Spleen (tissue), 13 donors: ENCODE measurements at places on chromosomes 1 and 21. TPM values are rescaled to one million over a fixed set of nuclear protein-coding genes. Genes with fewer than 3 reads are reported as not detected.

DNA sequence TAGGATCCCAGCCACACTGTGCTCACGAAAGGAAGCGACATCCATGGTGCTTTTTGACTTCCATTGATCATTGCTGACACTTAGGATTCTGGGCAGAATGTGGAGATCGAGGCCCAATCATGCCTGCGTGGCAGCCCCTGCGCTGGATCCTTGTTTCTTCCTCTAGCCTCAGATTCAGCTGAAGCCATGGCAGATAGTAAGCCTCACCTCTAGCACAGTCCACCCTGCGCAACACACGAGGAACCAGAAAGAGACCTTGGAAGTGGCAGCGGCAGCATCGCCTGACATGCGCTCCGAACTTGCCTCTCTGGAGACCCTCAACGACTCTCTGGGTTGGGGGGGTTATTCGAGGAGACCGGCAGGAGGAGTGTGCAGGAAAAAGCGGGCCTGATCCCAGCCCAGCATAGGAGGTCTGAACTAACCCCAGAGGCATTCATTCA, 10.6 kb downstream of the HLX start:
- H3K27me3 ChIP-seq, result peaks cover 55% of the 10 kb centered on the region
- peaks cover 20% of the 10 kb centered on the region for H3K36me3 ChIP-seq
- peaks cover 58% of the 10 kb centered on the region for H3K4me1 ChIP-seq
- no peak for DNase-seq

Gene PRMT6
- 10.2 TPM for polyA plus RNA-seq

Gene LHX8
- not detected for polyA plus RNA-seq

Gene ELF3
- polyA plus RNA-seq, result 0.24 TPM

Gene PRDM16
- 0.43 TPM for polyA plus RNA-seq

Gene CSMD2
- polyA plus RNA-seq, result 0.12 TPM
